CD4-positive, alpha-beta T cell treated with Interleukin-2 at 100 ng/mL for 4 hours (primary cell): ENCODE measurements at places on chromosomes 16 and 17.
A peak's percentile ranks its signal among the peaks of the same experiment; 100 is the strongest.

- DNase-seq: no peak
Observed at GRCh38 chr17:53950207-53950857, 127.6 kb downstream of the KIF2B start.

GRCh38 chr17:78132767-78133178 is 2.2 kb downstream of the TMC8 start:
- no peak for DNase-seq

DNA sequence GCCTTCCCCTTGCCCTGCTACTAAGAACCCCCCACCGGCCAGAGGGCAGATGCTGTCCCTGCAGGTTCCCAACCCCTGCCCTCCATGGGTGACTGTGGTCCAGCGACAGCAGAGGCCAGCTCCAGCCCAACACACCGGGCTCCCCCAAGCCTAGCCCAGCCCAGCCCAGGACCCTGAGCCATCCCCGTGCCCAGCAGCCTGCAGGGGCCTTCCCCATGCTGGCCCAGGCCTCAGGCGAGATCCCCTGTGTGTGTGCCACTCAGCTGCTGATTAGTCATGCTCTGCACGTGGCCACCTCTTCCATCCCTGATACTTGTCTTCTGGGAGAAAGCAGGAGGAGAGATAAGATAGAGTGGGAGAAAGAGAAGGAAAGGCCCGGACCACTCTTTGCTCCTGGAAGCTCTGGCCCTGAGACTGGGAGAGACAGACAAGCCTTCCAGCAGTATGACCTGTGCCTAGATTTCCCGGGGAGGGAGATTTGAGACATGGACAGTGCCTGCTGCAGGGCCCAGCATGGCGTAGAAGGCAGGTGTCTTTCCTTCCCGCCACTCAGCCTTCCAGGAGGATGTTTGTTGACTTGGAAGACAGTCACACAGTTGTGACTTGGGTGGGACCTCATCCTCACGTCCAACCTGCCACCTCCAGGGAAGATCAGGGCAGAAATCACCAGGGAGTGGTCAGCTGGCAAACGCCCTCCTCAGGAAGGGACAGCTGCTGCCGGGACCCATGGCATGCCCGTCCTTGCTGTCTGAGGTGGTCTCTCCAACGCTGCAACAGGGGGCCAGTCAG is 41.3 kb upstream of the RASD1 start:
- no peak for DNase-seq

DNA sequence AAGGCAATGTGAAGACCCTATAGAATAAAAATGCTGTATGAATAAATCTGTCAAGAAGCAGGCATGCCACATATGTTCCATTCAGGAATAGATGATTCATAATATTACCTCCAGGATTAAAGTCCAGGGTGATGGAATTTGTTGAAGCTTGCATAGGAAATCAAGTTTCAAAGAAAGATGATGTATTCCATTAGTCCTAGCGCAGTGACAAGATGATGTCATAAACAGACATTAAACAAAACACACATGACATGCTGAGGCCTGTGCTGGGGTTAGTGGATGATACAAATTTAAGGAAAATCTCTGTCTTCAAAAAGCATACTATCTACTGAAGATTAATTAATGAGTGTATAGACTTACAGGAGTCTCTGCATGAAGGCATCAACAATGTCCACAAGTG is 1025.2 kb downstream of the CDH11 start:
- DNase-seq: no peak

- DNase-seq: no peak
Observed at GRCh38 chr17:50467855-50468303, 801 bp downstream of the CHAD start.

DNA sequence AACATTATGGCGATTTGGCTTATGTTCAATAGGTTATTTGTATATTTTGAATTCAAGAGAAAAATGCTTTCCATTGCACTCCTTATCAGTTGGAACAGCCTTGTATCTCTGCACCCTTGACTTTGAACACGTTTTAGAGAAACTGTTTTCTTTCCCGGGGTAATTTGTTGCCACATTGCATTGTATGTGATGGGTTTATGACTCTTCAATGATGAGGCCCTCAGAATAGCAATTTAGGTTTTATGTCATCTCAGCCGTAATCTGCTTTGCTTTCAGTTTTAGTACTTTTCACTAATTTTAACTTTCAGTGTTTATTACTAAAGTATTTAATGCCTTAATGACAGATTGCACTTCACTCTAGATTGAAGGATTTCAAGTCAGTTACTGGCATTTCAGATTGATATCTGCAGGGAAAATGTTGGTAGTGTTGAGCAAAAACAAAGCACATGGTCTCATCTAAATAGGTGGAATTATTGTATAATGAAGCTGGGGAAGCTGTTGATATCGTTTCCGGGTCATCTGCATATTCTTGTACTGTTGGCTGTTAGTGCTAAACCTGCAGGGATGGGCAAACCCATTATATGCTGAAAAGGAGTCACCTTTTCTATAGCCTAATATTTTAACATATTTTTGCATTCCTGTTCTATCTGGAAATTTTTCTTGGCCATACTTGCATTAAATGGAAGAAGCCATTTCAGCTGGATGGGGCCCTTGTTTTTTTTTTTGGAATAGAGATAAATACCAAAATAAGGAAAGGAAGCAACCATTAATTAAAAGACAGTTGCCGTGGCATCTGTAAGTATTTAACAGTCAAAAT is 2.0 kb downstream of the LUC7L3 start:
- peak; percentile 47 for DNase-seq

DNA sequence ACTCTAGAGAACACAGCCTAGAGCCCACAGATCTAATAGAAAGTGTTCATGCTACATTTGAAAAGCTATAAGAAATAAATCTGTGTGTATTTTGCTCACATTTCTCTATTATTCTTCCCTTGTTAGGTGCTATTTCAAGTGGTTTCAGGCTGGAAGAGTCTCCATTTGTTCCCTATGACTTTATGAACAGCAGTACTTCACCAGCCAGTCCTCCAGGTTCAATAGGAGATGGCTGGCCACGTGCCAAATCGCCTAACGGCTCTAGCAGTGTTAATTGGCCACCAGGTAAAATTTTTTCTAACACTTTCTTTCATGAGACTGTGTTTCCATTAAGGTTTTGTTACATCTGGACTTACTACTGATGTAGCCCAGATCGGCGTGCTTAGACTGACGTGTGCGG is 30.7 kb upstream of the SLC5A11 start:
- no peak for DNase-seq

DNA sequence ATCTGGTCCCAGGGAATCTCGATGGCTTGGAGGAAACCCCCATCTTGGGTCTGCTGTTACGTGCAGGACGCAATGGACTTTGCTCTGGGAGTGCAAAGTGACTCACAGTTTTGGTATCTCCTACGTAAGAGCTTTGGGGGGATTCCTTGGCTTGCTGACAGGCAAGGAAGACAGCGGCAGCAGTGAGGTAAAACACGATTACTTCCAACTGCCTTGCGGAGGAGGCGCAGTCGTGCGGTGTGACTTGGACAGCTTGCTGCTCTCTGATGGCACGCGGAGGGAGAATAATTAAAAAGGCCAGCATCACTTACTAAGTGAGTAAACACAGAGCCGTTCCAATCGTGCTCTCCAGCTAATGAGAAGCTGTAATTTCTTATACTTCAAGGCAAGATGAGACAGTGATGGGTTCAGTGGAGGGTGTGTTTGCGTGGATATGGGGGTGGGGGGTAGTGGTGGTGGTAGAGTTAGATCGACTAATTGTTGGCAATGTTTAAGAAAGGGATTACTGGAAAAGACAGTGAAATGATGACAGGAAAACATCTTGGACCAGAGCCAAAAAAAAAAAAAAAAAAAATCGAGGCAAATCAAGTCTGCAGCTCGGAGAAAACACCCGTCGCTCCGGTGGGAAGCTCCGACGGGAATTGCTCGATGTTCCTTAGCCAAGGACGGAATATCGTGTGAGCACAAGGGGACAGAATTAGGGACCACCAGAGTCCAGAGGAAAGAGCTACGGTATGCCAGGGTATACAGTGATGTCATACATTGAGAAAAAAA is 184.8 kb upstream of the ZFHX3 start:
- DNase-seq: no peak
